ENCODE measurements at places on chromosomes 5 and 9.

GRCh38 chr9:120152295-120152694 lies 427.7 kb downstream of the CDK5RAP2 start:
- no peak for DNase-seq

DNA sequence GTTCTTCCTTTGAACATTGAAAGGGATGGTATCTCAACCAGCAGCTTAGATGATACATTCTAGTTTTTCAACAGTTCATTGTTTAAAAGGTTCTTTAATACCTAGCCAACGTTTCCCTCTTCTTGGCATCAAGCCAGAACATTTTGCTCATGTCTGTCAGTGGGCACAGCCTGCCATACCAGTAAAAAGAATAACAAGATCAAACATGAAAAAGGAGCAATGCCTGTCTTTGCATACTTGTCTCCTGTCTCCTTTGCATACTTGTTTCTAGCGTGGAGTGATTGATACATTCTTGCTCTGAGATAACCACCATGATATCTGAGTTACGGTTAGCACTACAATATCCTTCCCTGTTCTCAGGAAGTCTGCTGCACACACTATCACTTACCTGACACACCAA lies 248.6 kb upstream of the DAPK1 start:
- no peak for DNase-seq

DNA sequence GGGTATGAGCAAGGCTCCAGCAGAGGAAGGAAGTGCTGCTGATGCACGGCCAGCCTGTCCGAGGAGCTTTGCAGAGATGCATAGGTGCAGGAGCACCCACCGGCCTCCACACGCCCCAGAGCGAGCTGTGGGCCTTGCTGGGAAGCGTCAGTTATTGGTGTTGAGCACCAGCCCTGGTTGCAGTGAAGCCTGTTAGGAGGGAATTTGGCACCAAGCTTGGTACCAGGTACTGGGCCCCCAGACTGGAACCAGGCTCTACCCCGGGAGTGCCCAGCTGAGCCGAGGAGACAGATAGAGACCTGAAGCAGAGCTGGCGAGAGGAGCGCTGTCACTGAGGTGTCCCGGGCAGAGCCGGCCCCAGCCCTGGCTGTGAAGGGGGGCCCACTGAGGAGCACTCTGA lies 5.2 kb downstream of the TCF7 start:
- no peak for DNase-seq

DNA sequence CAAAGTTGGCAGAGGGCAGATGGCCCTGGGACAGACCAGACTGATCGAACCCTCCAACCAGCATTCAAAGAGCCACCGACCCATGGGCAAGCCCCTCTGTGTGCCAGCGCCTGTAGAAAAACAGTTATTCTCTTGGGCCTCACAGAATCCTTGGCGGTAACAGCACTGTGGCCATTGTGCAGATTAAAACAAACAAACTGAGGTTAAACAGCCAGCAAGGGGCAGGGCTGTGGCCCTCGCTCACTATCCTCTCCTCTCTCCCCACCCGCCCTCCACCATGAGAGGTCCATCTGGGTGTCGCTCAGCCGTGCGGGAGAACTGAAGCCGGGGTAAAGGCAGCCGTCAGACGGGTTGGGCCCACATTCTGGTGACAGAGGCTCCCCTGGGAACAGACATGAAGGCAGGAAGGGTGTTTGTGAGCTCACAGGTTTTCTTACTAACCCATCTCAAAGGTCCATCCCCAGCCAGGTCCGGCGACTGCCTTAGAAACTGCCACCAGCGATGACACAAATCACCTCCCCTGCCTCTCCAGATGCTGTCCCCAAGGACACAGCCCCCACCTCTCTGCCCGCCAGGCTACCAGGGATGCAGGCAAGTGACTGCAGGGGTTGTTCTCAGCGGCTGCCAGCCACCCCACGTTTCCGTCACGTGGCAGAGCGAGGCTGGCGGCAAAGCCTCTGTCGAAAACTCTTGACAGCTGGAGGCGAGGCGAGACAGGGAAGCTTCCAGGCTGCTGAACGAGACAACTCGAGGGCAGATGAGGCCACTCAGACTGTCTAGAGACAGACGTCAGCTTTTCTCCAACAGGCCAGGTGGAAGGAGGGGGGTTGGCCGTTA lies 75.8 kb upstream of the SARDH start:
- no peak for DNase-seq

DNA sequence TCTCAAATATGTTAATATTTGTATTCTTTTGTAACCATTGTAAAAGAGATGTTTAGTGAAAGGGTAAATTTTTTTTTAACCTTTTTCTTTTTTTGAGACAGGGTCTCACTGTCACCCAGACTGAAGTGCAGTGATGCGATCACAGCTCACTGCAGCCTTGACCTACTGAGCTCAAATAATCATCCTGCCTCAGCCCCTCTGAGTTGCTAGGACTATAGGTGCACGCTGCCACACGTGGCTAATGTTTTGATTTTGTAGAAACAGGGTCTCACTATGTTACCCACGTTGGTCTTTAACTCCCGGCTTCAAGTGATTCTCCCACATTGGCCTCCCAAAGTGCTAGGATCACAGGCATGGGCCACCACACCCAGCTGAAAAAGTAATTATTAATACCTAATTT lies 58.0 kb upstream of the CDK5RAP2 start:
- DNase-seq: no peak

- no peak for DNase-seq
Observed at GRCh38 chr9:82209797-82210470, 221.4 kb downstream of the SPATA31D1 start.

DNA sequence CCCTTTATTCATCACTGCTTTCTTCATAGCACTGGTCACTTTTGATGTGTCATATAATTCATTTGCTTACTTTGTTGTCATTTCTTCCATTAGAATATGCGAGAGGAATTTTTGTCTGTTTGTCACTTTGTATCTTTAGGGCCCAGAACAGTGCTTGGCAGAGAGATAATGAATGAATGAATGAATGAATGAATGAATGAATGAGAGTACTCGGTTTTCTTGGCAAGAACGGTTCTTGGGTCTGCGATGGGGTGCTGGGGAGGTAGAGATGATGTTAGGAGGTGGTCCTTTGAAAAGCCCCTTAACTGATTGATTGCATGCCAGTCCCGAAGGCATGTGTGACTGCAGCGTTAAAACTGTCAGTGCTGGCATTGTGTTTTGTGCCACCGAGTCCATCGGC lies 52.4 kb upstream of the LRRTM2 start:
- no peak for DNase-seq

GRCh38 chr5:124743602-124744169 lies 2.8 kb downstream of the ZNF608 start:
- no peak for DNase-seq

GRCh38 chr5:153520952-153521351 lies 30.5 kb downstream of the GRIA1 start:
- no peak for DNase-seq

- no peak for DNase-seq
Observed at GRCh38 chr5:66138637-66139317, 5.3 kb upstream of the SREK1 start.

- DNase-seq: no peak
Observed at GRCh38 chr5:1053391-1054017, 44.9 kb downstream of the NKD2 start.

GRCh38 chr5:91183743-91184142 lies 199.4 kb downstream of the ARRDC3 start:
- DNase-seq: no peak

GRCh38 chr5:25641124-25641523 lies 996.3 kb upstream of the CDH10 start:
- DNase-seq: no peak

- DNase-seq: no peak
Observed at GRCh38 chr9:122118343-122119165, 25.4 kb upstream of the TTLL11 start.

- DNase-seq: no peak
Observed at GRCh38 chr5:127326976-127327755, 36.6 kb downstream of the MEGF10 start.

DNA sequence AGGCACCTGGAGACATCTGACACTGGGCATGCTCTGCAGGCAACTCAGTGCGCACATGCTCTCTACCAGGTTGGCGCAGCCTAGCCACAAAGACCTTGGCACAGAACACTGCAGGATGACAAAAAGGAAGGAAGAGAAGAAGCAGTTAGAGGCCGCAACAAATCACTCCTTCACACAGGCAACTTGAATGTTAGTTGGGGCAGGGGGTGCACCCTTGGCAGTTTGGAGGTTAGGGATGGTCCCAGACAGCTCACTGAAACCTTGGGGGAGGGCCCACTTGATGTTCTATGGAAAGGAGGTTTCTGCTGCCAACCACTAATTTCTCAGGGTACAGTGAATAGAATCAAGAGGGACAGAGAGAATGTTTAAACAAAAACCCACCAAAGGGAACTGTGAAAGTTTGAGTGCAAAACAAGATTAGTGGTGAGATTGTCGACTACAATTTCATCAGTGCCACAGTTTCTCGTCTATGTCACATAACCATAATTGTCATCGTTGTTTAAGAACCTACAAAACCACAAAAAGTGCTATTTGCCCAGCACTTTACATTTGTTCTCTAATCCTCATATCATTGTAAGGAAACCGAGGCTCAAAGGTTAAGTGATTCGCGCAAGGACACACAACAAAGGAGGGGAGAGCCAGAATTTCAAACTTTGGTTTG lies 48.7 kb downstream of the FBXW11 start:
- DNase-seq: no peak

- no peak for DNase-seq
Observed at GRCh38 chr9:123365881-123366528, 10.0 kb downstream of the CRB2 start.

DNA sequence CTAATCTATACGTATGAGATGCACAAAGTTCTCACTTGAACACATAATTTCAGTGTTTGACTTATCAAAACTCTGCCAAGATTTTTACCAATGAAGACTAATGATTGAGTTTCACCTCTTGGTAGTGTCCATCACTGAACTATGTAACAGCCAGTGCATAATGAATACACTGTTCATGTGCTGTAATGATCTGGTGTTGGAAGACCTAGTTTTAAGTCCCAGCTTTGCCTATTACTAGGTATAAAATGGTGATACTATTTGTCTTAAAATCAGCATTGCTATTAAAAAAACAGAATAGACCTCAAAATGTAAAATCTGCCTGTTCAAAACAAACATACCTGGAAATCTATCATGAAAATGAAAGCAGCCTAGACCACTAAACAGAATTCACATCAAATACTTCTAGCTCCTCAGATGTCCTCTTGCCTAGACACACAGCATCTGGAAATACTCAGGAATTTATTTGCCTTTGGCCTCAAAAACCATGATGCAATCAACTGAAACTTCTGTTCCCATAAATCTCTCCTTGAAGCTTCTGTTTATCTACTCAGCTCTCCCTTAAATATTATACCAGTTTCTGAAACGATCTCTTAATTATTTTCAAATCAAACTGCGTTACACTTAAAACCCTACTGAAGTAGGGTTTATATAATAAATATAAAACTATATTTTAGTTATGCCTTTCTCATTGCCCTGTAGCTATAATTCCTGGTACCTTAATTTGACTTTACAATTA lies 38.1 kb downstream of the MRPS27 start:
- no peak for DNase-seq

DNA sequence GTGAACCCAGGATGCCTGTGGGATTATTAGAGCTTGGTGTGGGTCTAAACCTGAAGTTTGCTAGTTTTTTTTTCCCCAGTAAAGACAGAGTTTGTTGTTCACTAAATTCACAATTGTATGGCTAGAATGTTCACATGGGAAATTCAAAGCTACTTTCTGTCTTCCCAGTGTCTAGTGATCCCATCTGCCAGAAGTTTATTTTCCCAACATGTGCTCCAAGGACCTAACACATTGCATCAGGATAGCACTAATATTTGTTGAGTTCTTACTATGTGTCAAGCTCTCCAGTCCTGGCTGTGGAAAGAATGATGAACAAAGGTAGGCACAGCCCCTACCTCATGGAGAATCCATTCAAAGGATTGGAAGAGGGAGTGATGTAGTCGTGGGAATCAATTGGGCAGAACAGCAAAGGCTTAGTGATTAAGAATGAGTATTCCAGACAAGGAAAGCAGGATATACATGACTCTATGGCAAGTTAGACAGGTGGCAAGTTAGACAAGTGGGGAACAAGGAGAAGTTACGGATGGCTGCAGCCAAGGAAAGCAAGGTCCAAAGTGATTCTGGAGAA lies 521.5 kb upstream of the WWC1 start:
- no peak for DNase-seq

DNA sequence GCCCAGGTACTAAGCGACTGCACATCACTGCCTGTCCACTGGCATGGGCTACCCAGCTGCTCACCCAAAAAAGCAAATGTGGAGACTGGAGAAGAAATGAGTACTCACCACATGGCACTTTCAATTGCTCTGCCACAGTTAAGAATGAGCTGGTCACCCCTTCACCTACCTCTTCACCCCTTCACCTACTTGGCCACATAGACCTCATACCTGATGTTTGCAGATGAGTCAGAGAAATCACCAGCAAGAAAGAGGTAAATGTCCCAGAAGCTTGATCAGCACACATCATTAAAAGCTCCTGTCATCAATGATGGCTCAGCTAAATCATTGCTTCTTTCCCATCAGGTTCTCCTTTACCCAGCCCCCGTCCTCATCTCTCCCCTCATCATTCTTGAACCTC lies 7.6 kb upstream of the PRUNE2 start:
- no peak for DNase-seq
